ENCODE measurements at places on chromosomes 5 and 9. TPM values are rescaled to one million over a fixed set of nuclear protein-coding genes. Genes with fewer than 3 reads are reported as not detected.

DNA sequence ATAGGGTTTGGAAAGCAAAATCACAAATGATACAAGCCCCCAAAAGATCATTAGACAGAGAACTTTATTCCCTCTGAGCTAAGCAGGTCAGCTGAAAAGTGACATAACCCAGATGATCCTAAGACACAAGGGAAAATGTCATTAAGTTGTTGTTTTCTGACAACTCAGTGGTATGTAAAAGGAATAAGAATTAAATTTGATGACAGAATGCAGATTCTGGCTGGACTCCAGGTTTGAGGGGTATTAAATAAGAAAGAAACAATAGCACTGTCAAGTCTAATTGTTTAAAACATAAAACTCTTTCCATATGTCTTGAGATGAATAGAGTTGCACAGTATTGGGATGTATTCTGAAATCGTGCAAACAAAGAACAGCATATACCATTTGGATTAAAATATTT lies 429.9 kb downstream of the CAAP1 start:
- no peak for DNase-seq

GRCh38 chr5:121681229-121681855 lies 170.3 kb upstream of the FTMT start:
- DNase-seq: no peak

GRCh38 chr5:138989720-138990119 lies 114.6 kb upstream of the LRRTM2 start:
- DNase-seq: no peak

GRCh38 chr9:135335691-135336181 lies 143.8 kb upstream of the PPP1R26 start:
- no peak for DNase-seq

- no peak for DNase-seq
Observed at GRCh38 chr5:127586066-127586770, 62.7 kb upstream of the CTXN3 start.

- no peak for DNase-seq
Observed at GRCh38 chr5:124034963-124035362, 523.0 kb downstream of the CSNK1G3 start.

- DNase-seq: no peak
Observed at GRCh38 chr5:111461934-111462333, 50.4 kb downstream of the STARD4 start.

GRCh38 chr5:25516141-25516540 lies 871.4 kb upstream of the CDH10 start:
- no peak for DNase-seq

DNA sequence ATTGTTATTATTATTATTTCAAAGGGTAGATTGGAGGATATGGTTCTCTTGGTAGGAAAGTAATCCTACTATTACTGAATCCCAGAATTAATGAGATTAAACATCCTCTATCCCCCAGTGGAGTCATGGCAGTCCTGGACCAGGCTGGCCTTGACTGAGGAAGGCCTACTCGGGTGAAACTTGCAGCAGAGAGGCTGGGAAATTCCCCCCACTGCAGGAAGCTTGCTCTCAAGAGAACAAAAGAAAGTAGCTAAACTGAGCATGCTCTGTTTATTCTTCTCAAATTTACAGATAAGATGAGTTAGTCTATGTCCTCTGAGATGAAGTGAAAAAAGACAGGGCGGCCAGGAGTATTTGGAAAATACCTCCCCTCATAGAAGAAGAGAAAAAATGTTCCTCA lies 233.9 kb upstream of the RPS23 start:
- no peak for DNase-seq

DNA sequence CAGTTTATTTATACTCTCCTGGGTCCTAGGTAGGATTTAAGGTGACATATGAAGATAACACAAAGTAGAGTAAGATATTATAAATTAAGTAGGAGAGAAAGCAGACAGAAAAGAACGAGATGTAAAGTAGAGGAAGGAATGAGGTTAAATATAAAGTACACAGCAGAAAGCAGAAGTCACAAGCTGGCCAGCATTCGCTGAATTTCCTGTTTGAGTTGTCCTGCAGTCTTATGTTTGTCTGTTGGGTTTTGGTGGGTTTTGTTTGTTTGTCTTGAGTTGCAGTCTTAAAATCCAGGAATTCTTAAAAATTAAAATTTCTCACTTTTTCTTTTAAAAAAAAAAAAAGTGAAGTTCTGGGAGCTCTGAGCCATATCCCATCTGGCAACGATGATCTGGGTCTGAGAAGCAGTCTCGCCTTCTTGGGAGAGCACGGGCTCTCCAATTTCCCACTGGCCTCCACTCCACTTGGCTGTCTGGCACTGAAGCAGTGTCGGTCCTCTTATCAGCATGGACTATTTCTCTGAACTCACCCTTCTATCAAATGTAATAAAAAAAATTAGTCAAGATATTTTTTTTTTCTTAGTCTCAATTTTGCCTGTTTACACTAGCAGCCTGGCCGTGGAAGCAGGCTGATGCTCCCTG lies 2.0 kb downstream of the S100Z start:
- no peak for DNase-seq

GRCh38 chr5:61279725-61280124 lies 52.3 kb upstream of the ZSWIM6 start:
- no peak for DNase-seq

Gene SLC4A9
- total RNA-seq: 0.20 TPM

Gene TMEM141
- total RNA-seq: 83.6 TPM

Gene OTP
- not detected for total RNA-seq

Gene CCDC192
- total RNA-seq: not detected

Gene DNM1
- total RNA-seq: 148 TPM

Gene RBM27
- total RNA-seq: 25.1 TPM

Gene HIGD2A
- total RNA-seq: 133 TPM

Gene LIX1
- total RNA-seq: not detected
